ENCODE measurements at places on chromosomes 13 and 19.

GRCh38 chr13:73290844-73291243 lies 232.0 kb downstream of the KLF5 start:
- DNase-seq: no peak

DNA sequence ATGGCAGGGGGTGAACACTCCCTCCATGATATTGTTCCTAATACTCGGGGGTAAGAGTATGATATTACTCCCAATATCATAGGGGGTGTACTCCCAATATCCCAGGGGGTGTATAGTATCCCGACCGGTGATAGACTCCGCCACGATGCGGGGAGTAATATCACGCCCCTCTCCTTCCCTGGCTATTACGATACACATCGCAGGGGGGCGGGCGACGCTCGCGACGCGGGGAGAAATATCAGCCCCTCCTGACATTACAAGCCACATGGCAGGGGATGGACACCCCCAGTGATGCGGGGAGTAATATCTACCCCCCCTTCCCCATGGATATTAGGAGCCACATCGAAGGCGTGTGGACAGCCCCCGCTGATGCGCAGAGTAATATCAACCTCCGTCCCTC lies 3.2 kb upstream of the RGCC start:
- no peak for DNase-seq

GRCh38 chr13:62357887-62358645 lies 942.4 kb upstream of the PCDH20 start:
- DNase-seq: no peak

- DNase-seq: no peak
Measured at GRCh38 chr13:44413095-44413494, 39.5 kb downstream of the SERP2 start.

DNA sequence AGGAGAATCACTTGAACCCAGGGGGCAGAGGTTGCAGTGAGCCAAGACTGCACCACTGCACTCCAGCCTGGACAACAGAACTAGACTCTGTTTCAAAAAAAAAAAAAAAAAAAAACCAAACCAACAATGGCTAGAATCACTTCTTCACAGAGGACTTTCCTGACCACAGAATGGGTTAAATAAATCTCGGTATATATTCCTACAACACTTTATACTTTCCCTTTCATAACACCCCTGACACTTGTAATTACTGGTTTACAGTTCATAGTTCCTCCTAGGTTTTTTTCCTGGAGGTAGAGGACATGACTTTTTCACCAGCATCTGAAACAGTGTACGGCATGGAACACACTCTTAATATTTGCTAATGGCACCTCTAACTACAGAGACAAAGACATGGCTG lies 31.4 kb downstream of the ZDHHC20 start:
- DNase-seq: no peak

All from activated T-helper 1 cell treated with anti-CD3 and anti-CD28 coated beads, Interleukin-2, amount 50 U/mL, for 16 hours (primary cell).